ENCODE measurements at places on chromosomes 7 and 10.

DNA sequence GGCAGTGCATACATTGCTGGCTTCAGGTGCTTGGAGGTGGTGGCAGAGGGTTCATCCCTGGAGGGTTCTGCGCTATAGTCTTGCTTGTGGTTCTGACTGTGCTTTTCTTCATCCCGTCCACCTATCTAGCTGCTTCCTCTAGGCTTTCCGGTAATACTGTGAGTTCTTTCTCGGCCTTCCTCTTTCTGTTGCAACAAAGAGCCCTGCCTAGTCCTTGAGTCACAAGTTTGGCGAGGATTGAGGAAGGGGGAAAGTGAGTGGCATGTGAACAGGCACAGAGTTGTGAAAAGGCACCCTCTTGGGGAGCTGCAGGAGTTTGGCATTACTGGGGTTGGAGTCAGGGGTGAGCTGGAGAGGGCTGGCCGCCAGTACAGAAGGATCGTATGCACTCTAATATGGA lies 123.0 kb downstream of the SH2D4B start:
- no peak for DNase-seq

DNA sequence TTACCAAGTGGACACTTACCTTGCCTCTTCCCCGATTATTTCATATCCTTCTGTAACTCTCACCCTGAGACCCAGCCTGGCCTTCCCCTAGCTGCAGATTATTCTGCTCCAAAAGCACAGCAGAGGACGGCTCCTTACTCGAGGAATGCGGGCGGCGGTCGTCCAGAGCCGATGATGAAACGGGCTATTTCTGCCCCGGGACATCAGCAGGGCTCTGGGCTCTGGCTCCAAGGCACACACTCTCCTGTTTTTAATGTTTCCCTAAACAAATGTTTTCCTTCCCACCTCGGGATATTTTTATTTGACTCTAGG lies 343 bp upstream of the C10orf71 start:
- no peak for DNase-seq

GRCh38 chr7:68776326-68776725 lies 821.9 kb upstream of the AUTS2 start:
- DNase-seq, result no peak

DNA sequence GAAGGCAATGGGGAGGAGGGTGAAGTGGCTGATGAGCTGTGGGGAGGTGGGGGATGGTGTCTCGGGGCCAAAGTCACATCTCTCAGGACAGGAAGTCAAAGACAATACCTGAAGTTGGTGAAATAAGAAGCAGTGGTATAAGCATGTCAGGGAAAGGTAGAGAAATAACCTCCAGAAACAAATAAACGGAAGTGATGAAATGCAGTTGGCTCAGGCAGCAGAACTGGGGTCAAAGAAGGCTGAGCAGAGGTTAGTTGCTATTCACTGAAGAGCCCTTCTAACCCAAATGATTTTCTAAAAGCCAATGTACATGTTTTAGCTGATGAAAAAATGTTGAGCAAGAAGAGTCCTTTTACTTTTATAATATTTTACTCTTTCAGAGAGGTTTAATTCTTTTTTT lies 78.6 kb upstream of the ADRB1 start:
- DNase-seq, result no peak

Data from H9 (cell line).